Umbilical cord (tissue), 2 donors: ENCODE measurements at places on chromosomes 2 and 18. TPM values are rescaled to one million over a fixed set of nuclear protein-coding genes. Genes with fewer than 3 reads are reported as not detected.

DNA sequence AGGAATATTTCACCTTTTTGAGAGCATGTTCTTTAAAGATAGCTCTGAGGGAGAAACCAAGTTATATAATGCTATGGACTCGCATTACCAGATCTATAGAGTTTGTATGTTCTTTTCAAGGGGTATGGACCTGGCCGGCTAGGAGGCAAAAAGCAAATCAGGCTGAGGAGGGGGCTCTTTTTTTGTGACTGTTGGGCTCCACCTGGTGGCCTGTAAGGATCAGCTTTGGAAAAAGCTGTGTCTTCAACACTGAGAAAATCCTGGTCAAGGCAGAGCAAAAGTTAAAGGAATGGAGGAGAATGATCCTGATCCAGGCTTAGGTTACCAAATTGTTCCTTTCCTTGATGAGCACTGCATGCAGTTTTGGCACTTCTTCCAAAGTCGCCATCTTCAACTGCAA, 180.5 kb downstream of the DIS3L2 start:
- DNase-seq = no peak

Gene NR4A2
- total RNA-seq = 2.2 TPM

GRCh38 chr2:68351997-68352396, 13.1 kb upstream of the PLEK start:
- DNase-seq = no peak

- no peak for DNase-seq
These were observed 129.3 kb upstream of the XIRP2 start for GRCh38 chr2:166758956-166759355.

GRCh38 chr2:231666171-231667095, 41.9 kb upstream of the PTMA start:
- DNase-seq = peak; percentile 98

Gene GPR35
- total RNA-seq = 3.1 TPM

Gene ST8SIA5
- total RNA-seq = 3.6 TPM

Gene IGFBP2
- total RNA-seq = 150 TPM

GRCh38 chr18:46542545-46542944, 114.5 kb downstream of the LOXHD1 start:
- DNase-seq = peak; percentile 2

Gene REG3G
- total RNA-seq = 1.7 TPM

DNA sequence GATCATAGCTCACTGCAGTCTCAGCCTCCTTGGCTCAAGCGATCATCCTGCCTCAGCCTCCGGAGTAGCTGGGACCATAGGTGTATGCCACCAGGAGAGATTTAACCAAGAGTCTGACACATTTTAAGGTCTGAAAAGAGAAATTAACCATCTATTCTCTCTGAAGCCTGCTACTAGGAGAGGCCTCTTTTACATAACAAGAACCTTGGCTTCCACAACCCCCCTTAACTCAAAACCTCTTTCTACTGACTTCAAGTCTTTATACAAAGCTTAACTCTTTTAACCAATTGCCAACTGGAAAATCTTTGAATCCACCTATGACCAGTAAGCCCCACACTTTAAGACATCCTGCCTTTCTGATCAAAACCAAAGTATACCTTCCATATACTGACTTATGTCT, 279.9 kb upstream of the CELF4 start:
- no peak for DNase-seq

DNA sequence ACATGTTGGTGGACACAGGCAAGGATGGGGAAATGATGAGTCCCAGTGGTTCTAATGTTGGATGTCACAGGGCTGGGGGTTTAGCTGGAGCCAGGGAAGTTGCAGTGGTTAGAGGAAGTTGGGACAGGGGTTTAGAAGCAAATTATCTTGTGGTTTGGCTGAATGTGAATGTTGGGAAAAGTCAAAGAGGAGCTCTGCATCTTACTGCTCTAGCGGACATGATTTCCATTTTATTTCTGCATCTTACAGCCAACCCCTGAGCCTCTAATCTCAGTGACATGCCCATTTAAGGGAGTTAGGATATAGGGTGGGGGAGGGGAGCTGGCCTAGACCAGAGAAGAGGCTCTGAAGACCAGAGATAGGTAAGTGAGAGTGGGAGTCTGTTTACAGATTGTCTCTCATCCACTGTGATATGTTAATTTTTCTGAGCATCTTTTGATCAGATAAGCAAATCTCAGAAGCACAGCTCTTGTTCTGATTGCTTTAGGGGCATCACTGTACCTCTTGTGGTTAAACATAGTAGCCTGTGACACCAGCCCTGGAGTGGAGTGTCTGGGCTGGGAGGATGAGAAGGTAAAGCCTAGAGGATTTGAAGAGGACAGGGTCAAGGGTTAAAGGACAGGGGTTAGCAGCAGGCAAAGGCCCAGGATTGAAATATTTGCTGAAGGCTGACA, 43.6 kb downstream of the SETBP1 start:
- peak; percentile 65 for DNase-seq

DNA sequence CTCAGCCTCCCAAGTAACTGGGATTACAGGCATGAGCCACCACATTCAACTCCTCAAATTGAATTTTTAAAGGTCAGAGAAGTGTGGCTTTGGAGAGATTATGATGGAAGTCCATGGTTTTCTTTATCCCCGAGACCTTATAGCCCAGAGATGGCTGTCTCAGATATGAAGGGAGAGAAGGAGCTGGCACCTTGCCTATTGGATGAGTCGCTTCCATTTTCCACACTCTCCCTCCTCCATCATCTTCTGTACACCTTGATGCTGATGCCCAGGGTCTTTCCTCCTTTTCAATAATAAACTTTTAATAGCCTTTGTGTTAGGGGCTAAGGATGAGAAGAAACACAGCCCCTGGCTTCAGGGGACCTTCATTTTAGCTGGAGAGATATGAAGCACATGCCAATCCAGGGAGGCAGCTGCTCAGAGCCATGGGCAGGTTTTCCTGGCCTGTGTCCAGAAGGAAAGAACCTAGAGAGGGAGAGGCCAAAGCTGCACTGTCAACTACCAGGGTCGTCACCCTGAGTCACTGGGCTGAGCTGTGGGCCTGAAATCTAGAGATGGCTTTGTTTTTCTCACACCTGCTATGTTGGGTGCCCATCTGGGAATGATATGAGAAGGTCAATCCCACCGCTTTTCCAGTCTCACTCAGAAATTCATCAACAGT, 146.0 kb upstream of the SERTAD2 start:
- no peak for DNase-seq

DNA sequence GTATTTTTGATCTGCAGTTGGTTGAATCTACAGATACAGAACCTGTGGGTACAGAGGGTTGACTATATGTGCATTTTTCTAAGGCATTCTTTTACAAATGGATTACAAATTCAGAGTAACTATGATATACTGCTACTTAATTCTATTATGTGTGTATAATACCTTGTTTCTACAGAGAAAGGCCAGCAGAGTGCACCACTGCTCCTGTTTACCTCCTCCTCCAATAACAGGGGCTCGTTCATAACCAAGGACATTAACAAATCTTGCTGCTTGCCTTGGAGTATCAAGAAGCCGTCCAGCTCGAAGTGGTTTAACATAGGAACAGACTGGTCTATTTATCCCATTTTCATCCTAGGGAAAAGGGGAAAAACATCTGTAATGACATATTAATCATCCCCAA, 16.4 kb downstream of the CEP76 start:
- no peak for DNase-seq

DNA sequence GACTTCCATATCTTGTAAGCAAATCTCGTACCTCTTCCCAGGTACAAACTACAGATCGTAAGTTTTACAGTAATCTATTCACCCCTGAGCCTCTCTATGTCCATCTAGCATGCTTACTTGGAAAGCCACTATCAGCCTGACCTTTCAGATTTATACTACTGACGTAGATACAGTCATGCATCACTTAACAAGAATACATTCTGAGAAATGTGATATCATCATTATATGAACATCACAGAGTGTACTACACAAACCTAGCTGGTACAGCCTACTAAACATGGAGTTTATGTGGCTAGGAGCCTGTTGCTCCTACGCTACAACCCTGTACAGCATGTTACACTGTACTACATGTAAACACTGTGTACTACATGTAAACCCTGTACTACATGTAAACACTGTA, 293.2 kb upstream of the ZNF804A start:
- DNase-seq = no peak

Gene KCNIP3
- 12.5 TPM for total RNA-seq

Gene CRACDL
- total RNA-seq = 1.9 TPM

Gene TMEM237
- 37.3 TPM for total RNA-seq

- DNase-seq = no peak
These were observed 240.5 kb downstream of the BCL2 start for GRCh38 chr18:63079114-63079513.

GRCh38 chr2:165776013-165776412, 18.0 kb downstream of the GALNT3 start:
- no peak for DNase-seq

Gene CCDC74B
- 1.7 TPM for total RNA-seq

GRCh38 chr2:144498277-144498676, 21.6 kb downstream of the ZEB2 start:
- no peak for DNase-seq

GRCh38 chr2:207296265-207296948, 130.7 kb upstream of the KLF7 start:
- DNase-seq = no peak

DNA sequence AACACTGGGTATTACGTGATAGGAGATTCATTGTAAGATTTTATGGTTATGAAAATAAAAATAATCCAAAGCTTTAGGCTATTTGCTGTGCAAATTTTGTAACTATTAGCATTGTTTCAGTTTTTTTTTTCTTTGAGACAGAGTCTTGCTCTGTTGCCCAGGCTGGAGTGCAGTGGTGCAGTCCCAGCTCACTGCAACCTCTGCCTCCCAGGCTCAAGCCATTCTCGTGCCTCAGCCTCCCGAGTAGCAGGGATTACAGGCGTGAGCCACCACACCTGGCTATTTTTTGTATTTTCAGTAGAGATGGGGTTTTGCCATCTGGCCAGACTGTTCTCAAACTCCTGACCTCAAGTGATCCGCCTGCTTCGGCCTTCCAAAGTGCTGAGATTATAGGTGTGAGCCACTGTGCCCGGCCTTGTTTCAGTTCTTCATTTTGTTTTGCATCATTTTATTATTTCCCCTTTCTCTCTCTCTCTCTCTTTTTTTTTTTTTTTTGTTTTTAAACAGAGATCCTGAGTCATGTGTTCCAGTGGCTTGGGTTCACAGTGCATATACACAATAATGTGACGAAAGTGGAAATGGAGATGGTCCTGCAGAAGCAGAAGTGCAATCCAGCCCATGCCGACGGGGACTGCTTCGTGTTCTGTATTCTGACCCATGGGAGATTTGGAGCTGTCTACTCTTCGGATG, 25.8 kb downstream of the CASP10 start:
- DNase-seq = no peak

DNA sequence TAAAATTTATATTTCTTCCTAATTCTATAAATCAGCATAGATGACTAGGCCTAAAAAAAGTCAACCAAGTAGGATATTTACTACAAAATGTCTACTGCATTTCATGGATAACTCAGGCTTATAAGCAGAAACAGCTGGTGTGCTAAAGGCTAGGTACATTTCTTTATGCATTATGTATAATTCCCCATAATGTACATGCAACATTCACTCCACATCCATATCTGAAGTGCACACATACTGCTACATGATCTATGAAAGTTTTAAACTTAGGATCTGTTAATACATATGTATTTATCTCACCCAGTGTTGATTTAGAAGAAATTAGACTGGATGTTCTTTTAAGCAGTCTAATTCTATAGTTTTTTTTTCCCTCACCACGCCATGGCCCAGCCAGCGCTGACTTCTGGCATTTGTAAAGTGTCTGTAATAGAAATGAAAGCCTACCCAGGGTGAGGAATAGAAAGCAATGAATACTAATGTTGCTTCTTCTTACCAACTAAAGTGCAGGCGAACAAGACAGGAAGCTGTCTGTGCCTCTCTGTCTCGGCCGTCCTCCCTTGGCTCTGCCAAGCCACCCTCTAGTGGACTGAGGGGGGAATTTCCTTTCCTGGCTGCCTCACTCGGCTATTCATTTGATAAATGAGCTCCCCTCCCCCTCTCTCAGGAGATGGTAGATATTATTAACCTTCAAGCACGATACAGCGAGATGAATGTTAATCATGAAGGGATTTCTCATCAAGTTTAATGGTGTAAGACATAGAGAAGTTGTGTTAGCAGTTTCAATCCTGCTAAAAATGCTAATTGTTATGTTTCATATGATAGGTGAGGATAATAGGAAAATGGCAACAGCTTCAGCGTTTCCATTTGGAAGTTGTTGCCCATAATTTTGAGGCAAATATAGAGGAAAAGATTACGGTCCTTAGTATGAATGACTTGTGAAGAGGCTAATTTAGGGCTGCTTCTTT, 384.5 kb downstream of the MTX2 start:
- DNase-seq = peak; percentile 79

Gene CSRNP3
- 10.4 TPM for total RNA-seq

Gene SLC9A2
- total RNA-seq = 5.1 TPM

GRCh38 chr18:4672162-4672561, 217.1 kb upstream of the DLGAP1 start:
- no peak for DNase-seq

GRCh38 chr2:136718273-136718672, 47.1 kb upstream of the THSD7B start:
- no peak for DNase-seq

- DNase-seq = no peak
These were observed 57.6 kb downstream of the DOCK10 start for GRCh38 chr2:224984637-224985036.

Gene VIT
- total RNA-seq = 3.9 TPM

DNA sequence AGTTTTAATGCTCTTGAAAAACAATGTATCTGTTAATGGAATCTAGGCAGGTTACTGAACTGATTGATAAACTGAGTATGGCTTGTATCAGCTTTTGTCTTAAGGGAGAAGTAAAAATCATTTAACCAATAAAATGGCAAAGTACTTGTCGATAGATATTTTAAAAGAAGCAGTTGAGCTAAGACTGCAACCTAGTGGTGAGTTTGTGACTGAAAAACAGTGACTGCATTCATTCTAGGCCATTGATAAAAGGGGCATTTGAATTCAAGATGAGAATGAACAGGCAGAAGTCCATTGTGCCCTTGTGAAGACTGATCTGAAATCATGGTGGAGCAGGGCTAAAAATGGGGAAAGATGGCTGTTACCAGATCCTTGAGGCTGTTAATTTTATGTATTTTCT, 59.4 kb upstream of the MSTN start:
- DNase-seq = no peak

Gene TBC1D8
- total RNA-seq = 16.1 TPM

Gene CD8A
- total RNA-seq = 10.6 TPM

Gene IGFBP5
- total RNA-seq = 152 TPM

DNA sequence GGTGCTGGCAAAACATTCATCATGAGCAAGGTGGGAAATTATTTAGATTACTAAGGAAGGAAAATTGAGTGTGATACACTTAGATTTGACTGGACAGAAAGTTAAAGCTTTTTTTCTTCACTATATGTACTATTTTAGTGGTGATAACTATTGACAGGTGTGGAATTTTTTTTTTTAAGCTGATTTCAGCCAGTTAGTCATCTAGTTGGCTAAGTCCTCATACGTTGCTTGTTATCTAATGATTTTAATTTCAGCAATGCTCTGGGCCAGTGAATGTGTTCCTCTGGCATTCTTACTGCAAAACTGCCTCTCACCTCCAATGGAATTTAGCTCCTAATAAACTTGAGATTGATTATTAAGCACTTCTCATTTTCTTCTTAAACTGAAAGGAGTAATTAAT, 1223.2 kb upstream of the ACVR2A start:
- DNase-seq = no peak
